Lower lobe of right lung (tissue), 2 donors: ENCODE measurements at places on chromosomes 7 and 10. TPM values are rescaled to one million over a fixed set of nuclear protein-coding genes. Genes with fewer than 3 reads are reported as not detected.

DNA sequence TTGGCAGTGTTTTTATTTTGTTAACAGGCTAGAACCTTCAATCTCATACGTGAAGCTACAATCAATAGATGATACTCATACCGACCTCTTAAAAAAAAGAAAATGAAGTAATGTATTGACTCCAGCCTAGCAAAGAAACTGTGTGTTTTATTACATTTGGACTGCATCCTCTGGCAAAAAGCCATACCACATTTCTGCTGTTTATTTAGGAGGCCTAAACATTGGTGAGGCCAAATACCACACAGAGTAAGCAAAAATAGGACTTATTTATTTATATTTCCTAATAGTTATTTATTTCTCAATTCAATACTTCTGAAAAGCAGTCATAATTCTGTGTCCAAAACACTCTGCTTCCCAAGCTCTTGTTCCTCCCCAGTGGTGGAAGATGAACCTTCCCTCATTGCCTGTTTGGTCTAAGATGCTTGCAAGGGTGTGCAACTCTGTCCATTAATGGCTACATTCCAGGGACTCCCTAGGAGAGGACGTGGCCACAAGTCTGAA, 398.8 kb upstream of the KLF6 start:
- H3K4me3 ChIP-seq: no peak overlapping the region
- no peaks in the 10 kb centered on the region for H3K27me3 ChIP-seq
- DNase-seq: no peak
- no peak overlapping the region for H3K27ac ChIP-seq
- H3K4me1 ChIP-seq: peaks cover 4% of the 10 kb centered on the region

GRCh38 chr7:140285938-140286337, 109.2 kb upstream of the KDM7A start:
- DNase-seq: no peak
- H3K4me3 ChIP-seq: no peak overlapping the region
- peaks cover 5% of the 10 kb centered on the region for H3K4me1 ChIP-seq
- H3K36me3 ChIP-seq: no peaks in the 10 kb centered on the region

GRCh38 chr7:155463114-155463811, 5.3 kb downstream of the EN2 start:
- no peak for DNase-seq
- peaks cover 35% of the 10 kb centered on the region for H3K4me1 ChIP-seq
- no peaks in the 10 kb centered on the region for H3K36me3 ChIP-seq
- H3K4me3 ChIP-seq: no peak overlapping the region

DNA sequence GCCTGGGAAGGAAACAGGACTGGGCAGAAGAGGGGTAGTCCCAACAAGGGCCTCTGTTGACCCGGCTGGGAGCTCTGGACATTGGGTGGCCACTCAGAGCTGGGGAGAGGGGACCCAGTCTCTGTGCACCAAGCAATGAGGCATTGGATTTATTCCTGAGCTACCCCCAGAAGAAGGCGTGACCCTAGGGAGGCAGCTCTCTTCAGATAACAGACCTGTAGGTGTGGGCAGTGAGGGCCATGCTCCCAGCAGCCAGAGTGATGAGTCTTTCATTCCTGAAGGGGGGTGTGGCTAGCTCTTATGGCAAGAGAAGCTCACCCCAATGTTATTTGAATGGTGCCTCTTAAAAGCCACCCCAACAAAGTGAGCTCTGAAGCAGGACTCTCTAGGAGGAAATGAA, 20.4 kb downstream of the TEX36 start:
- DNase-seq: no peak
- H3K4me3 ChIP-seq: no peak overlapping the region
- no peaks in the 10 kb centered on the region for H3K4me1 ChIP-seq
- no peaks in the 10 kb centered on the region for H3K36me3 ChIP-seq

SLC29A4 gene
- 2.7 TPM for total RNA-seq

OR2A12 gene
- total RNA-seq: not detected
